Astrocyte (in vitro differentiated cells and primary cell): ENCODE measurements at places on chromosomes 12 and 14.

DNA sequence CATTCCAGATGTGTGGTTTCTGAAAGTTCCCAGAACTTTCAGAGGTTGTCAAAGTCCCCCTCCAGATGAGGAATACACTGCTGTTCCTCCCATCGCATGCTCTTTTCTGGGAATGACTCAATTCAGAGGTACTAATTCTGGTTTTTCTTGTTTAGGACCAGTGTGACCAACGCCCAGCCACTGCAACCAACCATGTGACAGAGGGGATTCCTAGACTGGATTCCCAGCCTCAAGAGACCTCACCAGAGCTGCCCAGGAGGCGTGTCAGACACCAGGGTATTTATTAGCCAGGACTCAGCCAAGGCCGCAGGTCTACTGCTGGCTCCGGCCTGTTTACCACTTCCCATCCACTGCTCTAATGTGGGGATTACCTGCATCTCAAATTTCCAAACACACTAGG lies 24.2 kb downstream of the TRAFD1 start:
- H3K4me3 ChIP-seq: no peak overlapping the region
- no peaks in the 10 kb centered on the region for H3K4me1 ChIP-seq
- no peaks in the 10 kb centered on the region for H3K27me3 ChIP-seq
- H3K36me3 ChIP-seq: peaks cover 31% of the 10 kb centered on the region

DNA sequence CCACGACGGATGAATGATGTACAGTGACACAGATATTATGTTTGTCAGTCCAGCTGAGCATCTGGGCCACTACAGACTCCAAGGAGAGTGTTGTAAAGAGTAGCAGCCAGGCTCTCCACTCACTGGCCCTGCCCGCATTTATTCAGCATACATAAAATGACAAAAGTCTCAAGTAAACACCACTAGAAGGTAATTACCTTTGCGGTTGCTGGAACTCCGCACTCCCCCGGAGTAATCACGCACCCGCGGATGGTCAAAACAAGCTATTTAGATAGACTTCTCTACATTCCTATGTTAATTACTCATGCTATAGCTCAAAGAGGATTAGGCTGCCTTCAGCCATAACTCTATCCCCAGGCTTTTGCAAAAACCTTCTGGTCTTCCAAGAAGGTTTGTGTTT lies 18.8 kb upstream of the STRAP start:
- no peaks in the 10 kb centered on the region for H3K36me3 ChIP-seq
- DNase-seq: peak; percentile 26
- no peak overlapping the region for H3K27ac ChIP-seq
- H3K4me1 ChIP-seq: no peaks in the 10 kb centered on the region
- H3K4me3 ChIP-seq: no peak overlapping the region
- H3K27me3 ChIP-seq: no peaks in the 10 kb centered on the region

DNA sequence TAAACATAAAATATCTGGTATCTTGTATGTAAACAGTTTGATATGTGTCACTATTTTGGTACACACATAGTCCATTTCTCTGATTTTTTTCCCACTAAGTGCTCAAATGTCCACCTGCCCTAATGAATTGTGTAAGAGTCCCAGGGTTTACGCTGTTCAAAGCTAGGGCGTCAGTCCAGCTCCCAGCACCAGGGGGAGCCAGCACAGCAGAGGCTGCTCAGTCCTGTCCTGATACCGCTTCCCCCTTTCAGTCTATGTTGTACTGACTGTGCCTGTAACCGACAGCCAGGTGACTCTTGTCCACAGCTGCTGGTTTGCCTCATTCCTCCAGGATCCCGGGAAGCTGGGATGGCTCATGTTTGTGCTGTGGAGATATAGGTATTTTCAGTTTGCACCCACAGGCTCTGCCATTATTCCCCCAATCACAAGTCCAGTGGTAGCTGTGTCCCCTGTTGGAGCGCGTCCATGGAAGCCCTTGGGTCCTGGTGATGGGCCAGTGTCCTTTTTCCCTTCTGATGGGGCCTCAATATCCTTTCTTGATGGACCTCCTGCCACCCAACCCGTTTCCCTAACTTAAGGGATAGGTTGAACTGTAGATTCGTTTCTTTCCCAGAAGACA lies 242.0 kb downstream of the NEDD1 start:
- DNase-seq: no peak
- H3K27ac ChIP-seq: no peak overlapping the region
- no peaks in the 10 kb centered on the region for H3K36me3 ChIP-seq
- no peaks in the 10 kb centered on the region for H3K27me3 ChIP-seq

GRCh38 chr12:64625243-64626077 lies 15.2 kb downstream of the RASSF3 start:
- no peaks in the 10 kb centered on the region for H3K36me3 ChIP-seq
- peaks cover 25% of the 10 kb centered on the region for H3K4me1 ChIP-seq
- H3K27ac ChIP-seq: peak overlapping the region; percentile 91
- peak; percentile 89 for DNase-seq
- peak overlapping the region; percentile 60 for H3K4me3 ChIP-seq
- H3K27me3 ChIP-seq: no peaks in the 10 kb centered on the region

DNA sequence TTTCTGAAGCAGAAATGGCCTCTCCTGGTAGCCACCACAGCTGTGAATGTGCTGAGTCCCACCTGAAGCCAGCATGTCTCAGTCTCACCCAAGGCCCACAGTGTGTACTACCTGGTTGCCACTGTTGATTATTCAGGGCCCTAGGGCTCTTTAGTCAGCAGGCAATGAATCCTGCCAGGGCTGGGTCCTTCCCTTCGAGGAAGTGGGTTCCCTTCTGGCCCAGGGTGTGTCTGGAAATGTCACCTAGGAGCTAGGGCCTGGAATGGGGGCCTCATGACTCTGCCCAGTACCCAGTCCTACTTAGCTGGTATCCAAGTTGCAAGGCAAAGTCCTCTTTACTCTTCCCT lies 207.4 kb downstream of the SYNE2 start:
- no peak overlapping the region for H3K27ac ChIP-seq
- no peak for DNase-seq
- H3K4me3 ChIP-seq: no peak overlapping the region
- H3K36me3 ChIP-seq: no peaks in the 10 kb centered on the region

DNA sequence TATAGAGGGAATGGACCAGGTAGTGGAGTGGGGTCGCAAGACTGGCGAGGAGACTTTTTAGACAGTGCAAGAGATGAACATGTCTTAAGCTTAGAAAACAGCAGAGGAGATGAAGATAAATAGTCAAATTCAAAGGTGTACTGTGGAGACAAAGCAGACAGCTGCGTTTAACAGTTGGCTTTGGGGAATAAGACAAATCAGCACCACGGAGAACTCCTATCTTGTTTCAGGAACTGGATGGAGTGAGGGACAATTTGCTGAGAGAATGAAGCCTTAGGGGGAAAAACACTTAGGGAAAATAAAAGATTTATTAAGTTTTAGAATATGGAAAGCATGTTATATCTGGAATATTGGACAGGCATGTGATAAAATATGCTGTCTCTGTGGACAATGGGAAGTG lies 458.8 kb downstream of the GLT1D1 start:
- no peaks in the 10 kb centered on the region for H3K27me3 ChIP-seq
- no peaks in the 10 kb centered on the region for H3K4me1 ChIP-seq

DNA sequence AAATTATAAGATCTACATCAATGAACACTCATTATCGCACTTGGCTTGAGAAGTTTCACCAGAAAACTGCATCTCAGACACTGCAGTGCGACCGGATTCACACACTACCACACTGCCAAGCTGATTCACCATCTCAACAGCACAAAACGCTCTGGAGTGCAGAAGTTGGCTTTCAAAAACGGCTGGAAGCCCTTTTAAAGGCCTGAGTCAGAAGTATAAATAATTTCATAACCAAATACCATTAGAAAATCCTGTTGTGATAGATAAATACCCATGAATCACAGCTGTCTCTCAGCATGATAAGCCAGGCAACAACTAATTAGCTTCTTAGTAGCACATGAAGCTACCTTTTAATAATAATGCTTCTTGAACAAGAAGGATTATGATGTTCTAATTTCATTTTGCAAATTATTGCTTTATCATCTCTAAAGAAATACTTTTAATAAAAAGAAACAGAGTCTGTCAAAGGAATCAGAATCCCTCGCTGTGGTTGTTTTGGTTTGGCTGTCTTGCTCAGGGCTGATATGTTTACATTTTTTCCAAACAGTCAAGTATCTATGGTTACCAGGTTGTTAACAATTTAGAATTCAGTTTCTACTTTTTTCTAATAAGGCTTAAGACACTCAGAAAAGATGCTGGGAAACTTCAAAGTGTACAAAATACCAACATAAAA lies 51.2 kb downstream of the SLC2A13 start:
- peak; percentile 73 for DNase-seq
- H3K27me3 ChIP-seq: no peaks in the 10 kb centered on the region
- peaks cover 5% of the 10 kb centered on the region for H3K4me1 ChIP-seq
- no peak overlapping the region for H3K27ac ChIP-seq
- H3K36me3 ChIP-seq: no peaks in the 10 kb centered on the region

- no peak overlapping the region for H3K27ac ChIP-seq
- no peak overlapping the region for H3K4me3 ChIP-seq
- no peaks in the 10 kb centered on the region for H3K4me1 ChIP-seq
- no peaks in the 10 kb centered on the region for H3K27me3 ChIP-seq
- no peaks in the 10 kb centered on the region for H3K36me3 ChIP-seq
- no peak for DNase-seq
Measured at GRCh38 chr14:34099635-34100034, 148.8 kb upstream of the EGLN3 start.

- no peaks in the 10 kb centered on the region for H3K36me3 ChIP-seq
- no peak overlapping the region for H3K27ac ChIP-seq
- H3K4me1 ChIP-seq: no peaks in the 10 kb centered on the region
- DNase-seq: no peak
- H3K4me3 ChIP-seq: no peak overlapping the region
- peaks cover 4% of the 10 kb centered on the region for H3K27me3 ChIP-seq
Measured at GRCh38 chr12:111304642-111305071, 64.2 kb downstream of the PHETA1 start.

- H3K27ac ChIP-seq: no peak overlapping the region
- no peak for DNase-seq
- H3K36me3 ChIP-seq: peaks cover 17% of the 10 kb centered on the region
- no peaks in the 10 kb centered on the region for H3K27me3 ChIP-seq
- peaks cover 6% of the 10 kb centered on the region for H3K4me1 ChIP-seq
Measured at GRCh38 chr14:100860556-100861187, 34.8 kb downstream of the MEG3 start.

- no peak overlapping the region for H3K4me3 ChIP-seq
- no peaks in the 10 kb centered on the region for H3K4me1 ChIP-seq
- H3K27ac ChIP-seq: no peak overlapping the region
- H3K36me3 ChIP-seq: no peaks in the 10 kb centered on the region
- H3K27me3 ChIP-seq: no peaks in the 10 kb centered on the region
Measured at GRCh38 chr12:48758737-48759136, 30.2 kb downstream of the ADCY6 start.

GRCh38 chr14:31000629-31001338 lies 24.7 kb upstream of the AP4S1 start:
- no peak for DNase-seq
- peaks cover 3% of the 10 kb centered on the region for H3K36me3 ChIP-seq
- no peaks in the 10 kb centered on the region for H3K27me3 ChIP-seq
- no peak overlapping the region for H3K4me3 ChIP-seq

DNA sequence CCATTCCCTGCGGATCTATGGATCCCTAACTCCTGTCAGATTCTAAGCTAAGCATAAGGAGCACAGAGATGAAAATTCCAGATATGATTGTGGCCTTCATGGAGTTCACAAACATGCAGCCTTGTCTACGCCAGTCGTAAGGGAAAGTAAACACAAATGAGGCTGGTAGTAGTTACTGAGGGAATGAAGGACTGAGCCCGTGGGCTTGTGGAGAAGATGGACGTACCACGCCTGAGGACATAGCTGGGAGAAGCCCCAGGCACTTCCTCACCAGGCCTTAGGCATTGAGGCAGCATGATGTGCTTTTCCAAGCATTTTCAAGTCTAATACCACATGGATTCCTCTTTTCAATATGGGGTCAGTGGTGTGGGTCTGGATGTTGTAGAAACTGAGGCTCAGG lies 515.2 kb downstream of the BCL11B start:
- no peak overlapping the region for H3K27ac ChIP-seq
- H3K27me3 ChIP-seq: no peaks in the 10 kb centered on the region
- no peak for DNase-seq
- no peaks in the 10 kb centered on the region for H3K36me3 ChIP-seq

- no peaks in the 10 kb centered on the region for H3K27me3 ChIP-seq
- no peaks in the 10 kb centered on the region for H3K36me3 ChIP-seq
- DNase-seq: peak; percentile 55
Measured at GRCh38 chr12:131831635-131832041, 3.4 kb downstream of the MMP17 start.

GRCh38 chr14:99736603-99737371 lies 52.7 kb downstream of the CYP46A1 start:
- peaks cover 17% of the 10 kb centered on the region for H3K4me1 ChIP-seq
- H3K27me3 ChIP-seq: no peaks in the 10 kb centered on the region
- no peak for DNase-seq
- no peak overlapping the region for H3K27ac ChIP-seq
- H3K36me3 ChIP-seq: no peaks in the 10 kb centered on the region
- H3K4me3 ChIP-seq: no peak overlapping the region

- H3K4me1 ChIP-seq: peaks cover 26% of the 10 kb centered on the region
- H3K27me3 ChIP-seq: no peaks in the 10 kb centered on the region
- no peak overlapping the region for H3K4me3 ChIP-seq
- DNase-seq: no peak
- no peaks in the 10 kb centered on the region for H3K36me3 ChIP-seq
- H3K27ac ChIP-seq: peak overlapping the region; percentile 59
Measured at GRCh38 chr14:54109521-54110120, 153.0 kb upstream of the BMP4 start.

GRCh38 chr14:85250414-85251189 lies 279.3 kb upstream of the FLRT2 start:
- no peaks in the 10 kb centered on the region for H3K36me3 ChIP-seq
- H3K27me3 ChIP-seq: no peaks in the 10 kb centered on the region
- DNase-seq: no peak
- H3K4me3 ChIP-seq: no peak overlapping the region
- H3K4me1 ChIP-seq: no peaks in the 10 kb centered on the region
- no peak overlapping the region for H3K27ac ChIP-seq

GRCh38 chr12:127729381-127729780 lies 537.6 kb upstream of the TMEM132C start:
- H3K27me3 ChIP-seq: no peaks in the 10 kb centered on the region
- H3K27ac ChIP-seq: no peak overlapping the region
- no peaks in the 10 kb centered on the region for H3K36me3 ChIP-seq
- peak; percentile 73 for DNase-seq

DNA sequence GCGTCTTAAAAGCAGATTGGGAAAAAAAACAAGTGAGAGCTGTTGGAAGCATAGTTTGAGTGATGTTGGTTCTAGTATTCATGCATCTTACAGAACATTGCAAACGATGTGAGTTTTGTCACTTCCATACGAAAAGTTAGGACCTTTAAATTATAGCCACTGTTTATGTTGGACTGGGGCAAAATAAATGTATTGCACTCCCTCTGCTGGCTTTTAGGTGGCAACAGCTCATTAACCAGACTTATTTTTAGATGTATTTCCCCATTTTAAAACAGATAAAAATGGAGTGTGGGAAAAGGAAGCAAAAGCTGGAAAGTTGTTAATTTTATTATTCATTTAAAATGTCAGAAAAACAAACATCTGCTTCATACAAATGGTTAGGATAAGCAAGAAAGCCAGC lies 111.9 kb downstream of the LGR5 start:
- H3K36me3 ChIP-seq: no peaks in the 10 kb centered on the region
- no peaks in the 10 kb centered on the region for H3K27me3 ChIP-seq
- H3K27ac ChIP-seq: no peak overlapping the region
- peaks cover under 1% of the 10 kb centered on the region for H3K4me1 ChIP-seq
- no peak overlapping the region for H3K4me3 ChIP-seq

GRCh38 chr12:47192051-47192450 lies 112.3 kb upstream of the AMIGO2 start:
- H3K27me3 ChIP-seq: no peaks in the 10 kb centered on the region
- H3K4me1 ChIP-seq: peaks cover 34% of the 10 kb centered on the region
- H3K4me3 ChIP-seq: no peak overlapping the region
- no peaks in the 10 kb centered on the region for H3K36me3 ChIP-seq
